ENCODE measurements at places on chromosomes 2 and 18. TPM values are rescaled to one million over a fixed set of nuclear protein-coding genes. Genes with fewer than 3 reads are reported as not detected.

DNA sequence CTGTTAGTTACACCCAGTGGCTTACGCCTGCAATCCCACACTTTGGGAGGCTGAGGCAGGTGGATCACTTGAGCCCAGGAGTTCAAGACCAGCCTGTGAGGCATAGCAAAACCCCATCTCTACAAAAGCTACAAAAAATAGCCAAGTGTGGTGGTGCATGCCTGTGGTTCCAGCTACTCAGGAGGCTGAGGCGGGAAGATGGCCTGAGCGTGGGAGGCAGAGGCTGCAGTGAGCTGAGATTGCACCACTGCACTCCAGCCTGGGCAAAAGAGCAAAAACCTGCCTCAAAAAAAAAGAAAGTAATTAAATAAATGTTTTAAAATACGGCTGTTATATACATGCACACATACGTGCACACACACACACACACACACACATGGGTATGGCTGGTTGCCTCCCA is 194.8 kb downstream of the HDAC4 start:
- DNase-seq = no peak

DNA sequence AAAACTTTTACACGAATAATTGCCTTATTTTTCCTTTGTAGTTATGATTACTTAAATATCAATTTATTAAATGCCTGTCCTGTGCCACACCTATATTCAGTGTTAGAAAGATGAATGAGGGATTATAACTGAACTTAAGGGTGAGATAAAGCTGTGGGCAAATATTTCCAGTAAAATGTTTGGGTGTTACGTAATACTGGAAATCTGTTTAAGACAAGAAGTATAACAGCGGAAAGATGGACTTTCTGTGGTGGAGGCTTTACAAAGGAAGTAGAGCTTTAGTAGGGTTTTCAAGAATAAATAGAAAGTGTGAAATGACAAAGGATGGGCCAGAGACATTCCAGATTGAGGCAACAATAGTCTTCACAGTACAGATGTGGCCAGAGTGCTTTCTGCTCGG is 927.0 kb downstream of the DPP10 start:
- no peak for DNase-seq

- no peak for DNase-seq
Observed at GRCh38 chr18:50642439-50642838, 82.6 kb downstream of the MAPK4 start.

- DNase-seq = no peak
Observed at GRCh38 chr2:60535685-60536312, 17.7 kb downstream of the BCL11A start.

GRCh38 chr2:229969921-229970320 is 47.6 kb downstream of the FBXO36 start:
- no peak for DNase-seq

DNA sequence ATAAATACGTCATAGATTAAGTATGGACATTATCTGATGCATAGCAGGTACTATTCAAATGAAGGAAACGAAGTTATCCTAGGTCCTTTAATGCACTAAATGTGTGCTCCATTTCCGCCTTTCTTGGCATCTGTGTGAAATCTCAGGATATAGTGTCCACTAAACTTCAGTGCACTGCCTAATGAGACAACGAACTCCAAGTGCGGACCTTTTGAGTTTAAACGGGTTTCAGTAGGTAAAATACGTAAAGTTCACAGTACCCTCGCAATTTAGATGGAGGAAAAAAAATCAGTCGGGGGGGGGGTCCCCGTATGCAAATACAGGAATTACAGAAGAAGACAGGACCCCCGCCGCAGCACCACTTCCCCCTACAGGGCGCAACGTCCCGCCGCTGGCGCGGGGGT is 729 bp upstream of the REL start:
- DNase-seq = no peak

GRCh38 chr18:5546660-5547059 is 2.9 kb upstream of the EPB41L3 start:
- DNase-seq = peak; percentile 21

DNA sequence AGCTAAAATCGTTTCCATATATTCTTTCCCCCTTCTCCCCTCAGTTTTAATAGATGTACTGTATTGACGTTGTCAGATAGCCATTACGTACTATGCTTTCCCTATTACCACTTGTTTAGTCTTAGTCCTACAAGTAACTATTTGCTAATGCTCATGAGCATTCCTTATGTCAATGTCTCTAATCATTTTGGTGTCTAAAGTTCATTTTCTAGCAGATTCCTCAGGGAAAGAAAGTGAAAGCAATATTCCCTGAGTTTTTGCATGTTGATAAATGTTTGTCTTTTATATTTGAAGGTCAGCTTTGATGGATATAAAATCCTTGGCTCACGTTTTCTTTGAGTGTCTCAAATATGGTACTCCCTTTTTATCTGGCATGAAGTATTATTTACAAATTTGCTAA is 253.3 kb upstream of the STON1 start:
- DNase-seq = no peak

DNA sequence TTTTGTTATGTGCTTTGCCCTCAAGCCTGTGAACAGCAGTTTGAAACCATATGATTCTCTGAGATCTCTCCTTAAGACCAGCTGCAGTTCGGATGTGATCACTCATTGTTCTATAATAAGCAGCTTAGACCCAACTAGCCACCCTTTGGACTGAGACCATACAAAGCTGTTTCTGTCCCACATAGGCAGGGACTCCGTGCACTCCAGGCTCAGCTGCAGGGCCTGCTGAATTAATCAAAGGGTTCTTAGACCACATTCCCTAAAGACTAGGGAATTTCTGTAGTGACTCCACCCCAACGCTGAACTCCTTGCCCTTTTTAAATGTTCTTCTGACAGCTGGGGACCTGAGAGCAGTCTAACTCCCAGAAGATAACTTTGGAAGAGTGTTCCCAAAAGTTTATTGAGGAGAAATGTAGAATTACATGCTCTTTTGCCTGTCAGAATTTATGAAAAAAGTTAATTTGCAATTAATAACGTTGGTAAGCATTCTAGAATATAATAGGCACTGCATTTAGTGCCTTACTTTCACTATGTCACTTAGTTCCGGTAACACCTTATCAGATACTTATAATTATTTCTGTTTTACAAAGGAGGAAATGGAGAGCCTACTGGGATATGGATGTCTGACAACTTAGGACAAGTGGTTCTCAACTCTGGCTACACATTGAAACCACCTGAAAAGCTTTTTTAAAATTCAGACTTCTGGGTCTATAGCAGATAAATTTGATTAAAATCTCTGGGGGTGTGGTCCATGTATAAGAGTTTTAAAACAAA is 42.3 kb downstream of the GULP1 start:
- no peak for DNase-seq

DNA sequence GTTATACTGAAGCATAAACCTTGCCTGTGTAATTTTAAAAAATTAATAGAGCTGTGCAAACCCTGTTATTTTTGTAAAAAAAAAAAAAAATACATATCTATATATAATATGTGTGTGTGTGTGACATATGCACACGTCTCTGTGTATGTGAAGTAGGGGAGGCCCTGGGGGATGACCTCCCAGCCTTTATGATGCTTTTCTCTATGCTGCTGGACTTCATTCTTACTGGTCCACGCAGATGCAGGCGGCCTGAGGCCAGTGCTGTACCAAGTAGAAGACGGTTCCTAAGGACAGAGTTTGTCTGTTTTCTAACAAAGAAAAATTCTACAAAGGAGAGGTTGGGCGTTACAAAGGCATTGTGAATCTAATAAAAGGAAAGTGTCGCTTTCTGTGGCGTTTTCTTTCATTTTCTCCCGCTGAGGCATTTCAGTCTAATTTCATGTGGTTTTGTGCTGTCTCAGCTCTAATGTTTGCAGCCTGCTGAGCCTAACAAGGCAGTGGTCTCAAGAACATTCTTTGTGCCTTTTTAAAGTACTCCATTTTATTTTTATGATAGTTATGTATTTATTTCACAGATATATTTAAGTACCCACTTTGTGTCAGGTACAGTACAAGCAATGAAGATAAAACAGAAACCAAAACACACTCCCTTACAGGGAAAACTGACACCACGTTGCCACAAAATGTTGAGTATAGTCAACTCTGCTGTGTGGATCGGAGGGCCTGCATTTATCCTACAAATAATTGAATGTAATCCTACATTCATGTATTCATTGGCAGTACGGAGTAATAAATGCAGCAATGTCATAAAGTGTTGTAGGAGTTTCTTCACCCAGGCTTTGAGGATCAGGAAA is 118.0 kb downstream of the RAB3GAP1 start:
- DNase-seq = no peak

- DNase-seq = no peak
Observed at GRCh38 chr2:178264211-178264610, 69.9 kb downstream of the OSBPL6 start.

- DNase-seq = no peak
Observed at GRCh38 chr2:200039724-200040650, 84.6 kb downstream of the MAIP1 start.

GRCh38 chr2:215286309-215286708 is 25.6 kb upstream of the ATIC start:
- no peak for DNase-seq

- peak; percentile 85 for DNase-seq
Observed at GRCh38 chr18:13447621-13448334, 229.2 kb downstream of the LDLRAD4 start.

GRCh38 chr2:32711908-32712501 is 84.2 kb downstream of the TTC27 start:
- DNase-seq = no peak

DNA sequence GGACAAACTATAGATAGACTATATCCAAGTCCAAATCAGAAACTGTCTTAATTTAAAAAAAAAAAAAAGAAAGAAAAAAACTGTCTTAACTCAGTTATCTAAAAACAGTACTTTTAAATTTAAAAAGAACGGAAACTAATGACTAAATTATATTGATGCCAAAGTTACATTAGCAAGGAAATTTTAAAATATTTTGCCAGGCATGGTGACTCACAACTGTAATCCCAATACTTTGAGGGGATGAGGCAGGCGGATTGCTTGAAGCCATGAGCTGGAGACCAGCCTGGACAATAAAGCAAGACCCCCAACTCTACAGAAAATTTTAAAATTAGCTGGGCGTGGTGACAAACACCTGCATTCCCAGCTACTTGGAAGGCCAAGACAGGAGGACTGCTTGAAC is 30.9 kb downstream of the MEMO1 start:
- no peak for DNase-seq

DNA sequence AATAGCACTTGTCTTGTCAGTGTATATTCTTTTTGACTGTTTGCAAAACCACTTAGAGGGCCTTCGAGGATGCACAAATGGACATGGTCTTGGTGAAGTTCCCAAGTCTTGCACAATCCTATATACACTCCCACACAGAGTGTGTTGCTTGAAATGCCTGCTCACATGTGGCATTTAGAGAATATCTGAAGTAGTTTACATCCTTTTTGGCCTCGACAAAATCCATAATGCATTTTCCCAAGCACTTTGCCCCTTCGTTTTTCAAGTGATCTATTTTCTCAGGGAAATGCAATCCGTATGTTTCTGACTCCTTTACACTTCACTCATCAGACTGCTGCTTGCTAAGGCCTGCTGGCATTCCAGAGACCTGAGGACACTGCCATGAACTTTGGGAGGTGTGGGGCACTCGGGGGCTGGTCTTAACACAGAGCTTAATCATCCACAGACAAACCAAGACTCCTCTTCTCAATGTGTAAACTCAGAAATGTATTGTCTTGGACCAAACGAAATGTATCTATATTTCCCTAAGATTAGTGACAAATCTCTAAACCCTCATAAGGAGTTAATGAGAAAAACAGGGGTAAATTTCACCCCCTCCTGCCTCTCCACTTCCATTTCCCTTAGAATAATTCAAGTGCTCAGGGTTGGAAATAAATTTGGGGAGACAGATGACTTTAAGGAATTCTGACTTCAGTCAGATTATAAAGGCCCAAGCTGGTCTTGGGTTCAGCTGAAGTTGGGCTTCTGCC is 219.3 kb upstream of the APCDD1 start:
- DNase-seq = no peak

DNA sequence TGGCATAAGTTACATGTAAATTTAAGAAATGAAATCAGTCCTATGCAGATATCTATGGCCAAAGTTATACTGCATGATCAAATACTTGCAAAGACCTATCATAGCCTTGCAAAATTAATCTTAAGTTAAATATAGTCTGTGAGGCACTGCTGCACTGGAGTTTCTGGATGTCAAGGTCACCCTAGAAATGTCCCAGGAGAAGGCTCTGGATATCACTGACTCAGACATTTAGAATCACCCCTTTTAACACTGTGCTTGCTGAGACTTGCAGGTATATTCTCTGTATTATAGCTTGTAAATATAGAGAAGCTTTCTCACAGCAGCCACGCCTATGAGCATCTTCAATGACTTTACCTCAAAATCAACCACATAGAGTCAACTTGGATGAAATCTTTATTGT is 51.5 kb downstream of the ETAA1 start:
- DNase-seq = no peak

GRCh38 chr2:64562148-64562784 is 38.1 kb downstream of the AFTPH start:
- DNase-seq = no peak

DNA sequence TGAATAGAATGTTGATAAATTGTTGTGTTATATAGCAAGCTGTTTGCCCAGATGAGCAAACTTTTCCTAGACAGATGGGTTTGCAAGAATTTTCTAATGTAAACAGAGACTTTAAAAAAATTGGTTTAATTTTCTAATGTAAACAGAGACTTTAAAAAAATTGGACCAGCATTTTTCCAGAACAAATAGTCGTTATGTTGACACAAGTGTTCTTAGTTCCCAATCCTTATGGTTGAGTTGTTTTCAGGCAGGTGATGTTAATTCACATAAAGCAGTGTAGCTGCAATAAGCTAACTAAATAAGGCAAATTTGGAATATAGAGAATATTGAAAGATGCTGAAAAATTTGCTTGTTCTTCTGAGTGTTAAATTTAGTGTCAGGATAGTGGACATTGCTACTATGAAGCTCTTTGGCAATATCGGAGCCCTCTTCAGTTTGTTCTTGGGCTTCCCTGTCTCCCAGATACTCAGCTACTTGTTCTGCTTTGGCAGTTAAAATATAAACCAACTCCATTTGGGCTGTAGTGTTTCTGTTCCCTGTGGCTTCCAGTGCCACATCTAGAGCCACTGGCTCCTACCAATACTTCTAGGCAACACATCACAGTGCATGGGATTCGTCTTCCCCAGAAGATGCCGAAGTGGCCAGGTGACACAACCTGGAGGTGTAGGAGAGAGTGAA is 105.7 kb downstream of the DYNAP start:
- no peak for DNase-seq

- DNase-seq = no peak
Observed at GRCh38 chr2:239577935-239578334, 177.1 kb upstream of the HDAC4 start.

GRCh38 chr18:78639006-78639950 is 340.3 kb upstream of the SALL3 start:
- no peak for DNase-seq

Gene CYP26B1
- 1.1 TPM for total RNA-seq

Gene RAPGEF4
- total RNA-seq = 1.0 TPM

Gene GAL3ST2
- total RNA-seq = not detected

Gene CPLX4
- total RNA-seq = not detected

Gene STAM2
- 32.2 TPM for total RNA-seq

Gene OTOF
- not detected for total RNA-seq

Gene RGPD3
- total RNA-seq = 0.14 TPM

Gene SLC8A1
- total RNA-seq = 2.8 TPM

Gene LIMS2
- 2.3 TPM for total RNA-seq

Gene IL36G
- total RNA-seq = not detected

Gene DCDC2C
- not detected for total RNA-seq

Gene SERPINB8
- total RNA-seq = 23.6 TPM

Gene CFAP210
- not detected for total RNA-seq

Gene ASTL
- not detected for total RNA-seq

Gene ACVR1C
- total RNA-seq = 0.13 TPM

Data from kidney epithelial cell (primary cell).